ENCODE measurements at places on chromosomes 6 and 20.

- no peak for DNase-seq
Measured at GRCh38 chr6:149840345-149841075, 23.6 kb downstream of the LRP11 start.

- DNase-seq, result no peak
Measured at GRCh38 chr6:121733234-121733633, 297.8 kb downstream of the GJA1 start.

GRCh38 chr6:130624046-130624445 is 203.2 kb upstream of the SMLR1 start:
- no peak for DNase-seq

GRCh38 chr20:23094927-23095326 is 8.8 kb upstream of the CD93 start:
- DNase-seq, result no peak

DNA sequence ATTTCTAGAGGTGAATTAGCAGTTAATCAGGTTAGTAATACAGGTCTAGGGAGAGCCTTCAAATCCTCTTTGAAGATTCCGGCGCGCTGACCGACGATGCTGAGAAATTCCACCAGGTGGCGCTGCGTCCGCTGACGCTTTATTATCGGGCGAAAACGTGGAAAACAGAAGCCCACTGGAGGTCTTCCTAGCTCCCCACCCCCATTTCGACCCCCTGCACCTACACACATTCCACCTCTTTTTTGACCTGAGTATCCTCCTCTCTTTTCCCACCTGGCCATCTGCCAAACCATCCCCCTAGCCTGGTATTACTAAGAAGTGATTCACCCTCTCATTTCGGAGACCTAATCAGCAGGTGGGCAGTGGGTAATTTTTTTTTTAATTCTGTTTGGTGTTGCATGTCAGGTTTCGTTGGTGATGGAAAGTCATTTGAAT is 65.4 kb upstream of the RIN2 start:
- peak; percentile 11 for DNase-seq

GRCh38 chr20:46117704-46118467 is at the start of gene CD40:
Gene CD40 (plus strand): TSS chr20:46118314. CDS start chr20:46118344, 30 bp downstream.
- no peak for DNase-seq

DNA sequence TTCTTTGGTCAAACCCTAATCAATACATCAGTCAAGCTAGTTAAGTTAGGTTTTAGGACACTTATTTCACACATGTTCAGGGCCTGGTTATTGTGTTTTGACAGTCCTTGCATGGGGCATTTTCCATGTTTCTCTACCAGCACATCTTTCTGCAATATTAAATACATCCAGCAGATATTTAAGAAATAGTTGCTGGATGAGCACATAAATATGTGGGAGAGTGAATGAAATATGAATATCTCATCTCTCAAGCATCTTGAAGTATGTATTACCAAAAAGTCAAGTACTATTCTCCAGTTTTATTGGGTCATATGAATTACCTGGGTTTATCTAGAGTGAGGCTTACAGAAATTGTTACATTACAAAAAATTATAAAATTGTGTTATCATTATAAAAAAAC is 621.9 kb upstream of the GJE1 start:
- DNase-seq, result no peak

GRCh38 chr20:13288357-13288756 is 67.3 kb downstream of the ISM1 start:
- no peak for DNase-seq

- no peak for DNase-seq
Measured at GRCh38 chr20:40223810-40224209, 465.2 kb downstream of the MAFB start.

- no peak for DNase-seq
Measured at GRCh38 chr6:18491308-18492045, 104.3 kb downstream of the RNF144B start.

GRCh38 chr20:50521221-50522052 is 11.3 kb downstream of the PTPN1 start:
- no peak for DNase-seq

DNA sequence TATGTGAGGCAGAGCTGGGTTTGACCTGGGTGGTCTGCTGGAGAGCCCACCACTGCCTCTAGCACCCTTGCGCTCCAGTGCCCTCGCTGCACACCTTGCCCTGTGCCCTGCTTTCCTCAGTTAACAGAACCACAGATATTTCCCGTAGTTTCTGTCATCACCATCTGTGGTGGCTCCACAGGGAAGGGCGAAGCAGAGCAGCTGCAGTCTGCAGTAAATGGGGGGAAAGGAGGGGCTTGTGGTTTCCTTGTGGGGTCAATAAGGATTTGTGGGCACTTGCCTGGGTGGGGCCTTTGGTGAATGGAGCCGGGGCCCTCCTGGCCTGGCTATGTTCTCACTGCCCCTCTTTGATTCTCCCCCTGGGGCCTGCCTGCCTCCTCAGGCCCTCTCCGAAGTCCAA is 21.2 kb upstream of the CCDC167 start:
- no peak for DNase-seq

DNA sequence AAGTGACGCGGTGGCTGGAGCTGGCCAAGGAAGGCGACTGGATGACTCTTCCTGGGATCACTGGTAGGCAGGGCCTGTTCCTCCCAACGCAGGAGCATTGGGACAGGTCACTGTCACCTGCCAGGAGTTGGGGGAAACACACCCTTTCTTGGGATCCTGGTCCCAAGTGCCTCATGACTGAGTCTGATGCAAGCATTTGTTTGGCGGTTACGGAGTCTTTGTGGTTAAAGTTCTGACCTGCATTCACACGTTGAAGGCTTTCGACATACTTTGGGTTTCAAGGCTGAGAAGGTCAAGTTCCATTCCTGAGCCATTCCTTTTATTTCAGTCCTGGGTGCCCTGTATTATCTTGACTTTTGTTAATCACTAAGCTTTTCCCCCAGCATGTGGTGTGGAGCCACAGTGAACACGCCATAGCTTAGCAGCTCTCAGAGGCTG is 6.0 kb downstream of the PNLDC1 start:
- no peak for DNase-seq

DNA sequence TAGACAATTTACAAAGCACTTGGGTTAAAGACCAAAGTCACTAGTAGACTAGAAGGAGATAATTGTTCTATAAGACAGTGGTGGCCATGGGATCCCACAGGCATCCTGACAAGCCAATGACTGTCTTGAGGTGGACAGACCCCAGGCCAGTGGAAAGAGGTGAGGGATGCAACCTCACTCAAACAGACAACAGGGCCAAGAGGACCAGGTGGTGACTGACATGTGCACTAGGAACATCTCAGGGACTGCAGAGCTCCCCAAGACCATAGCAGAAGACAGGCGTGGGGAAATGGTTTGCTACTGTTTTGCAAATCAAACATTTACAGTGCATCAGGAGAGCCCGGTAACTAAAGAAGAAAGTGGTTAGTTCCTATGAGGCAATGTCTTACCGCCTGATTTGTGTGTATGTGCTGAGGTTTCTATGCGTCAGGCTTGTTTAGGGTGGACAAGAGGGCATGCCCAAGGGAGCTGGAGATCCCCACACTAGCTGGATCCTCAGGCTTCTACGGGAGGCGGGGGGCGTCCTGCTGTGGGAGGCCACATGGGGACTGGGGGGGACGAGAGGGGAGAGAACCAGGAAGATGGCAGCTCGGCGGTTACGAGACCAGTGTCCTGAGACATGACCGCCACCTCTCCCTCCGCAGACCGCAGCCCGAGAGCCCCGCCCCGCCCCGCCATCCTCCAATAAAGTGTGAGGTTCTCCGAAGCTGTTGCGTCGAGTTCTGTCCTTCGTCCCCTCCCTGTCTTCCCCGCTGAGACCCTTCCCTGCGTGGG is 623 bp upstream of the MRPS26 start:
- peak; percentile 44 for DNase-seq

DNA sequence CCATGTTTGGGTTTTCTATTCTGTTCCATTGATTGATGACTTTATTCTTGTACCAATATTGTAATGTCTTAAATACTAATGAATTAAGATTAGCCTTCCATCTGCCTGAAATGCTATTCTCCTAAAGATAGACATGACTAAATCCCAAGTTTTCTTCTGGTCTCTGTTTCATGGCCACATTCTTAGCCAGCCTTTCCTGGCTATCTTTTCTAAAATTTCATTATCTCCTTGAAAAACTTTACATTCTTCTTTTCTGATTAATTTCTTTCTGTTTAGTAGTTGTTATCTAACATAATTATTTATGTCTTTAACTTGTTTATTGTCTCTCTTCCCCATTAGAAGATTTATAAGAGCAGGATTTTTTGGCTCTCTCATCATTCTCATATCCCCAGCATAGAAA is 4.4 kb upstream of the PRIM2 start:
- no peak for DNase-seq

DNA sequence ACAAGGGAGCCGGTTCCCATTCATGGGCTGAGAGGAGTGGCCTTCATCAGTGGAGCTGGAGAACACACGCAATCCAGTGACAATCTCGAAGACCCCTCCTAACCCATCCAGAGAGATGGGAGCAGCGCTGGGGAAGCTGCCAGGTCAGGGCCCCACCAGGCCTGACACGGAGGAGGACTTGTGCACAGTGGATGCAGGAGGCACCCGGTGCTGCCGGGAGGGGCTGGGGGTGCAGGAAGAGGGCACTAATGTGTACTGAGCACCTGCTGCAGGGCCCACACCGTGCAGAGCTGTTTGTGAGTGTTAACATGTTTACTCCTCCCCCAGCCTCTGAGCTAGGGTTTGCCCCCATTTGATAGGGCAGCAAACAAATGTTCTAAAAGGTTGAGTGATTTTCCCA is 43.8 kb upstream of the GPR6 start:
- no peak for DNase-seq

GRCh38 chr6:103193413-103193812 is 1666.3 kb downstream of the HACE1 start:
- no peak for DNase-seq

DNA sequence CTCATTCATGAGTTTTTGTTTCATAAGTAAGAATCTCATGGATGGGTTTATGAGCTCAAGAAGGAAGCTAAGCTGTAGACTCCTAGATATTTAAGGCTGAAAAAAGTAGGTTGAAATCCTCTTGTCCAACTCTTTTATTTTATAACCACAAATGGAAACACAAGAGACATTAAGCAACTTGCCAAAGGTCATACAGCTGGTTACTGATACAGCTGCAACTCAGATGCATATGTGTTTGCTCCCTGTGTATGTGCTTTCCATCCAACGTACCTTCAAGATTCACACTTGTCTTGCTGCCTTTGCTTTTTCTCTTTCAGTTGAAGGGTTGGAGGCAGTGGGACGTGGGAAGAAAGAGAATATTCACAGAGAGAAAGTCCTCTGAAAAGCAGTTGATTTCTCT is 153.5 kb upstream of the STMND1 start:
- DNase-seq, result no peak

- no peak for DNase-seq
Measured at GRCh38 chr20:38573413-38573812, 7.6 kb upstream of the ADIG start.

GRCh38 chr6:113495521-113495920 is 361.6 kb upstream of the MARCKS start:
- no peak for DNase-seq

DNA sequence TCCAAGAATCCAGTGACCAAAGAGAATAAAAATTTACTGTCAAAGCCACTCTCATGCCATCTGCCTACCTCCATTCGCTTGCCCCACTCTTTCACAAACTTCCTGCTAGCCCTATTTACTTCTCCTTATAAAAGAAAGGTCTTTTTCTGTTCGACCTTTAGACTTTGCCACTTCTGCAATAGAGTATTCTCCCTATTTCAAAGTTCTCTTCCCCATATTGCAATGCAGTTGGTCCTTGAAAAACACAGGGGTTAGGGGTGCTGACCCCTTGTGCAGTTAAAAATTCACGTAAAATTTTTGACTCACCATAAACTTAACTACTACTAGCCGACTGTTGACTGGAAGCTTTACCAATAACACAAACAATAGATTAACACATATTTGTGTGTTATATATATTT is 15.0 kb downstream of the CCN2 start:
- DNase-seq, result no peak

DNA sequence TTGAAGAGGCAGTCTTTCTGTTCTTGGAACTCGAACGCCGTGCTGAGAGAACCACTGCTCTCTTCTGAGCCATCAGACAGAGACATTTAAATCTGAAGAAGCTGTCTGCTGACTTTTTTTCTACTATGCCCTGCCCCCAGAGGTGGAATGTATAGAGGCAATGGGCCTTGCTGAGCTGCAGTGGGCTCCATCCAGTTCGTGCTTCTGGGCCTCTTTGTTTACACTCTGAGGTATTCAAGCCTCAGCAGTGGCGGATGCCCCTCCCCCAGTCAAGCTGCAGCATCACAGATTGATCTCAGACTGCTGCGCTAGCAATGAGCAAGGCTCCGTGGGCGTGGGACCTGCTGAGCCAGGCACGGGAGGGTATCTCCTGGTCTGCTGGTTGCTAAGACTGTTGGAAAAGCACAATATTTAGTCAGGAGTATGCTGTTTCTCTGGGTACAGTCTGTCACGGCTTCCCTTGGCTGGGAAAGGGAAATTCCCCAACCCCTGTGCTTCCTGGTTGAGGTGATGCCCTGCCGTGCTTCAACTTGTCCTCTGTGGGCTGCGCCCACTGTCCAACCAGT is 526.8 kb downstream of the CD109 start:
- no peak for DNase-seq

DNA sequence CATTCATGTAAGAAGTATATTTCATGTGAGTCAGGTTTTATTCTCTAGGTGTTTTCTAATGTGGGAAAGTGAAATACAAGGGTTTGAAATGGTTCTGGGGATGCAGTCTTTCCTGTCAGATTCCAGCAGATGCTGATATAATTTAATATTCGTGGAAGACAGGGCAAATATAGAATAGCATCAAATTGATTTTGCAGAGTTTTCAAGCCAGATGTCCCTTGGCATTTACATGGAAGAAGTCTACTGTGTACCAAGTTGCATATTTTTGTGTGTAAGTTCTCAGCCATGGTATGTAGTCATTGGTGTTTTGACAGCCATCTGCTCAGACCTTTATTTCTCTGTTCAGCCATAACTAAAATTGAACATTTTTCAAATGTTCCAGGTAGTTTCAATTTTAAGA is 143.7 kb downstream of the LAMA2 start:
- DNase-seq, result no peak

DNA sequence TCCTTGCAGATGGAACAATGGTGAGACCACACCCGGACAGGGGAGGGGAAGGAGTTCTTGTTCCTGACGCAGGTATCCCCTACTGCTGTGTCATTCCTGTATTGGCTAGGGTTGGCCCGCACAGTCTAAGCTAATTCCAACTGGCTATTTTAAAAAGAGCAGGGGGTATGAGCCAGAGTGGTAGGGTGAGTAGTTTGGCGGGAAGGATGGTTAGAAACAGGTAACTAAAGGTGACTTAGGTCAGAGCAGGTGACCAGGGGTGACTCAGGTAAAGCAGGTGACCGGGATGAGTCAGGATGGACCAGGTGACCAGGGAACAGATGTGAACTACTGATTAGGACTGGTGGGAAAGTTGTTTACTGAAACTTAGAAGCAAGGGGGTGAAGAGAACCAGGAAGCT is 58.0 kb downstream of the ZNF292 start:
- no peak for DNase-seq

- no peak for DNase-seq
Measured at GRCh38 chr6:119649531-119649930, 300.0 kb upstream of the MAN1A1 start.

- no peak for DNase-seq
Measured at GRCh38 chr6:85436939-85437495, 12.9 kb upstream of the NT5E start.

GRCh38 chr6:115570331-115570730 is 490.4 kb downstream of the FRK start:
- no peak for DNase-seq
